ENCODE measurements at places on chromosomes 2 and 18.

GRCh38 chr2:120978359-120979050, 242.8 kb downstream of the GLI2 start:
- peak; percentile 64 for DNase-seq

DNA sequence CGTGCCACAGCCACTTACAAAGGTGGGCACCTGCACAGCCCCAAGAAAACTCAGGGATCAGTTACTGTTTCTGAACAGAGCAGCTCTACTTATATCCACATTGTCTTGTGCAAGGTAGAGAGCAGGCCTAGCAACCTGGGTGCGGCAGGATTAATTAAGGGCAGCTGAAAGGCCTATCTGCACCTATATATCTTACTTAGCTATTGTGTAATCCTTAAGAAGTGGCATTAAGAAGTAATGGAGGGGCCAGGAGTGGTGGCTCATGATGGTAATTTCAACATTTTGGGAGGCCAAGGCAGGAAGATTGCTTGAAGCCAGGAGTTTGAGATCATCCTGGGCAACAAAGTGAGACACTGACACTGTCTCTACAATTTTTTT, 12.8 kb upstream of the ARL5A start:
- DNase-seq, result no peak

DNA sequence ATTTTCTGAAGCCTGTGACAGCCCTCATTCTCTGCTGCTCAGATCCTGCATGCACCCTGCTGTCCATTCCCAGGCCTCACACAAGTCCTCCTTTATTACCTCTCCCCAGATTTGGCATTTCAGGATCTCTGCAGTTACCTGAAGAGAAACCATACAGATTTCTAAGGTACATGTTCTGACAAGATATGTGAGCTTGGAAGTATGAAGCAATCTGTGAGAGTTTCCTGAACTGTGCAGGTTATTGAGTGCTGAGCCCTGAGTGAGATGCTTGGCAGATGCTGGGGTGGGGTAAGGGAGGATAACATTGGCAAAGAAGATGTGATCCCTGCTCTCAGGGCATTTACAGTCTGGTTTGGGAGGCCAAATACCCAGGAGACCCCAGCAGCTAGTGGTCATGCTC, 122.1 kb upstream of the STPG4 start:
- no peak for DNase-seq

GRCh38 chr2:227855440-227855839, 16.0 kb upstream of the DAW1 start:
- no peak for DNase-seq

DNA sequence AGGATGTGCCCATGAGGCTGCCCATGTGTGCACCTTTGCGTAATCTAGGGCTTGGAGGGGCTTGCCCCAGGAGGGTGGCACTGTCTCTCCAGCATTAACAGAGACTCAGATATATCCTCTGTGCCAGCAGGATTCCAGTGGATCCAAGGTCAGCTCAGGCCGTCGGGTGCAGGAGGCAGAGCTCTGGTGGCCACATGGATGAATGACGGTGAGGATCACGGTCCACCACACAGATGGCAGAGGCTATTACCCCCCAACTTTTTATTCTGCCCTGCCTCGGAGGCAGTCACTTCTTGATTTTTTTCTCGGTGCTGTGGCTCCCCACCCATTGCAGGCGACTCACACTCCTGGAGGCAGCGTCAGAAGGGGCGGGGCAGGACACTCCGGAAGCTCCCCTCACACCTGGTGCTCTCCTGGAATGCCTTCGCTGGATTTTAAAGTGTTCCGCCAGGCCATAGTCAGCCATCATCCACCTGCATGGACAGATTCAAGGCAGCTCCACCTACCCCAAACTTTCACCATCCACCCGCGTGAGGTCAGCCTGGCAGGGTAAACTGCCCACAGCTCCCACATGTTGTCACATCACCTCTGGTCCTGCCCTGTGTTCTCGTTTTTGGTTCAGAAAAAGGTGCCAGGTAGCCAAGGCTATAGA, 602.9 kb upstream of the RAB6C start:
- DNase-seq, result no peak

- DNase-seq, result no peak
Observed at GRCh38 chr2:179746981-179747380, 114.4 kb downstream of the ZNF385B start.

- DNase-seq, result peak; percentile 21
Observed at GRCh38 chr2:109143214-109144187, 14.5 kb downstream of the SH3RF3 start.

DNA sequence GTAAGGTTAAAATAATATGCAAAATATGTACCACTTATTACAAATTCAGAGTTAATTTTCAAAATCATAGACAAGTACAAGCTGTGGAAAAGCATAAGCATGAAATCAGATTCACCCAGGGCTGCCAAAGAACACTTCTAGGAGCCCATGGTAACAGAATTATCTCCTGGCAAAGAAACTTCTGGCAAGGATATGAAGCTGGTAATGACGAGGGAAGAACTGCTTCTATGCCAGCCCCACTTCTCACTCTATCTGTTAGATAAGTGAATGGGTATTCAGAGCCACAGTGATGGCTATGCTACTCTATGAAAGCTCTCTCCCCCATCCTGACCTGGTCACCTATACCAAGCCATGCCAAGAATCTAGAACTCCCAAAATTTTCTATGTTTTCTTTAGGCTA, 36.9 kb upstream of the PDE1A start:
- no peak for DNase-seq

GRCh38 chr18:35343488-35343935, 708 bp downstream of the ZNF24 start:
- no peak for DNase-seq

DNA sequence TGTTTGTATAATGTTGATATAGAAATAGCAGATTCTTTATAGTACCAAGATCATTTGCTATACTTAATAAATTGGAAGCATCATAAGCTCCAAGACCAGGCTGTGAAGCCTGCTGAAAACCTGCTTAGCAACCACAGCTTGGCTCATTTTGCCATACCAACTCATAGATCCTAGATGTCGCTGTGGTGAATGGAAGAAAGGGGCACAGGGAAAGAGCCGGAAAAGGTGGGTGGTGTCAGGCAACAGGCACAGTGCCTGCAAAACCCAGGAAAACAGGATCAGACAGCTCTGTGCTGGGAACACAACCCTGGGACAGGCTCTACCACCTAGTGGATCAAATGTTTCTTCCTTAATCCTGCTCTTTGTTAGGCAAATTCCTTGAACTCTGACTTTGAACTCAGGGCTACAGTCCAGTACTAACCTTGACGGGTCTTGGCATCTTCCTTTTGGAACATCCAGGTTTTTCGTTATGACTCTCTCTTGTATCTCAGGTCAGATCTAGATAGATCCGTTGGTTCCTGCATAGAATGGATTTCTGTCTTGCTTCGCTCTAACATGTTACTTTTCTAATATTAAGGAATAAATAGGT, 31.6 kb downstream of the TWSG1 start:
- DNase-seq, result peak; percentile 39

GRCh38 chr2:34305587-34305986, 706.5 kb upstream of the FAM98A start:
- no peak for DNase-seq

DNA sequence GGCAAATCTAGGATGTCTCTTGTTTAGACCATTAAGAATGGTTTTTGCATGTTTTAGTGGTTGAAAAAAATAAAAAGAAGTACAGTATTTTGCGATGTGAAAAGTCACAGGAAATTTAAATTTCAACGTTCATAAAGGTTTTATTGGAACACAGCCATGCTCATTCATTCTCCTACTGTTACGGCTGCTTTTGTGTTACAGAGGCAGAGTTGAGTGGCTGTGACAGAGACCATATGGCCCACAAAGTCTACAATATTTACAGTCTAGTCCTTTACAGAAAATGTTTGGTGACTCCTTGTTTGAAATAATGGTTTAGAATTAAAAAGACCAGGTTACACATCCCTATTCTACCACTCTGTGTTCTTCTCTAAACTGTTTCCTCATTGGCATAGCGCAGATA, 48.1 kb downstream of the MYOM1 start:
- DNase-seq, result no peak

DNA sequence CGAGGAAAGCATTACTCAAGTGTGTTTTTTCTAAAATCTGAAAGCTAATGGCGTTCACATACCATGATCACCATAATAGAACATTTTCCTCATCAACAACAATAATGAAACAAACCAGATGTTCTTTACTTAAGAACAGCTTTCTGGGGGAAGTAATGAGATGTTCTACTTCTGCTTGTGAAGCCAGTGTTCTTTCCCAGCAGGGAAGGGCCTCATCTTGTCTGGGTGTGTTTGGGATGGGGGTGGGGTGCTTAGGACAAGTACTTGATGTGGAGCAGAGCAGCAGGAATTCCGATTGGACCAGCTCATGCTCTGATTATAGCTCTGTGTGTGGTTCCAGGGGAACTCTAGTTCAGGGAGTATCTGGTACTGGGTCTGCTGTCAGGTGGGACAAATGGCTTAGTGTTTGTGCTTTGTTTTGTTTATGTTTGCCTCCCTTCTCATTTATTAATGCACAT, 163.0 kb upstream of the NOSTRIN start:
- peak; percentile 75 for DNase-seq

- no peak for DNase-seq
Observed at GRCh38 chr18:48033790-48034650, 103.6 kb upstream of the SMAD2 start.

DNA sequence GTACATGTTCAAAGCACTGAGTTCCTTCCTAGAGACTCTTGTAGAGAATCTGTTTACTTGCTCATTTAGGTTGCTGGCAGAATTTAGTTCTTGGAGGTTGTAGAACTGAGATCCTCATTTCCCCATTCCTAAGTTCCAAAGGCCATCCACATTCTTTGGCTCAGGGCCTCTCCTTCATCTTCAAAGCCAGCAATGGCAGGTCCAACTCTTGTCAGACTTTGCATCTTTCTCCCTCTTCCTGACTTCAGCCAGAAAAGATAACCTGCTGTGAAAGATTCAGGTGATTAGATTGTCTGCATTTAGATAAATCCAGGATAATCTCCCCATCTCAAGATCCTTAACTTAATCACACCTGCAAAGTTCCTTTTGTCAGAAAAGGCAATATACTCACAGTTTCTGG, 51.1 kb downstream of the SOCS6 start:
- no peak for DNase-seq

DNA sequence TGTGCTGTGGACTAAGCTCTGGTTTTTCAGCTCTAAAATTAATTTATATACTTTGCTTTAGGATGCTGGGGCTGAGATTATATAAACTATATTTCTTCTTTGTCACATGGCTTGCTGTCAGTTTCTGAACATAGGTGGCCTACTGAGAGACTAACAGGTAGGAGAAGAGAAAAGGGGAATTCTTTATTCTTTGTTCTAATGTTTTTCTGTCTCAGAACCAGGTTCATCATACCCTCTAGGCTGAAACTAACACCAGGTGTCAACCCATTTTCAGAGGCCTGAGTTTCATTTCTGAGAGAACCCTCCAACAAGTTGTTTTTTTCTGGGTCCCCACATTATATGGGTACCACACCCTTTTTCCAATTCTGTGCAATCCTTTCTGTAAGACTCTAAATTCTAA, 843.6 kb downstream of the TRIB2 start:
- no peak for DNase-seq

- DNase-seq, result no peak
Observed at GRCh38 chr2:36878429-36878828, 87.9 kb downstream of the STRN start.

- no peak for DNase-seq
Observed at GRCh38 chr2:11656671-11657101, 13.3 kb downstream of the NTSR2 start.

DNA sequence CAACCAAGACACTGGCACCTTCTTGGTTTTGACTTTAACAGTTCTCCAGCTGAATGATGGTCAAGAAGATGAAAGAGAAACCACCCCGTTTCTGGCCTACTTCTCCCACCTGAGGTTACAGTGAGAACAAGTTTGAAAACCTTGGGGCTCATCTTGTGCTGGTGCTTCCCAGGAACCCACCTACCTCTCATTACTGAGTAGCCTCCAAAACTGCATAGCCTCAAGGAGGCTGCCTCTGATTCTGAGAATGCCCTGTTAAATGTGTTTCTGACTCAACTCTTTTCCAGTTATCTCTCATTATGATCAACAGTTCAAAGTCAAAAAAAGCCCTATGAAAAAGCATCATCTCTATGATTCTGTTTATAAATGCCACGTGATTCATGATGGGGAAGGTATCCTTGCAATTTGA, 121.9 kb downstream of the CACNB4 start:
- no peak for DNase-seq

- DNase-seq, result peak; percentile 89
Observed at GRCh38 chr2:235746257-235746934, 252.6 kb downstream of the AGAP1 start.

DNA sequence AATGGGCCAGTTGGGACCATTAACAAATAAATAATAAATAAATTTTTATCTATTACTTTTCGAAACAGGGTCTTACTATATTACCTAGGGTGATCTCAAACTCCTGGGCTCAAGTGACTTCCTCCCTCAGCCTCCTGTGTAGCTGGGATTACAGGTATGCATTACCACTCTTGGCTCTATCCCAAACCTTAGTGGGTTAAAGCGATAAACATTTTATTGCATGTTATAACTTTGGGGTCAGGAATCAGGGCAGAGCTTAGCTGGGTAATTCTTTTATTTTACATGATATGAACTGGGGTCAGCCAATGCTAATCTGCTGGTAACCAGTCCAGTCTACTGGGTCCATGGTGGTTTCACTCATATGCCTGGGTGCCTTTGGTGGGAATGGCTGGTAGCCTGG, 127.8 kb downstream of the MYO3B start:
- no peak for DNase-seq

GRCh38 chr2:238462782-238463396, 36.2 kb downstream of the ASB1 start:
- DNase-seq, result peak; percentile 70

GRCh38 chr2:223674998-223675609, 72.9 kb upstream of the SCG2 start:
- DNase-seq, result peak; percentile 44

DNA sequence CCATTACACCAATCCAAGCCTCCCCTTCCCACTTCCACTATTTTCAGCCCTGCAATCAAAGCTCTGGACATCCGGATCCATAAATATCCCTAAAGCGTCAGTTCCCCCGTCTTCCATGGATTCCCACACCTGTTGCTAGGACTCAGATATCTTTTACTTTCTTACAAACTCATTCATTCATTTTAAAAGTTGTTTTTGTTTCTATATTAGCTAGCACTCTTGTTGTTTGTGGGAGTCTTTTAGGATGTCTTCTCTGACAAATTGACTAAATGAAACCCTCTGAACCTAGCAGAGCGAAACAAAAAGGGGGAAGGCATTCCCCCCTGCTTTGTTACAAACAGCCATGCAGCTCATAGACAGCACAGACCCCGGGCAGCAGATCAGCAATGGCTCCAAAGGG, 9.0 kb upstream of the NBAS start:
- DNase-seq, result no peak

- DNase-seq, result peak; percentile 68
Observed at GRCh38 chr2:46780411-46780800, 135.2 kb downstream of the MCFD2 start.

GRCh38 chr2:138030459-138030858, 66.2 kb downstream of the HNMT start:
- DNase-seq, result peak; percentile 72

DNA sequence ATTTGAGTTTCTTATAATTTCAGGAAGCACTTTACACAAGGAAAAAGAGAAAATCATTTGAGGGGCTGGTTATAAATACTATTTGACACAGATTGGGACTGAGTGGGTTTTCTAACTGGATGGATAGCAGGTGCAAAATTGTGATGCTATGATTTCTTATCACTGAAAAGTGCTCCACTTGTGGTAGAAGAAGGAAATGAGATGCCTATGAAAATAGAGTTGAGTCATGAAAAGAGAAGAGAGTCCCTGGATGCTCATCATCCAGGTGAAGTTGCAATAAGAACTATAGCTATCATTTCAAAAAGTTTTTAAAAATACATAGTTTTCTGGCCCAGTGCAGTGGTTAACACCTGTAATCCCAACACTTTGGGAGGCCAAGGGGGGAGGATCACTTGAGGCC, 39.4 kb upstream of the NFE2L2 start:
- DNase-seq, result no peak

- peak; percentile 56 for DNase-seq
Observed at GRCh38 chr2:96138179-96139145, at the start of gene ASTL. ASTL (minus strand) TSS chr2:96138502; CDS start chr2:96138436, 66 bp downstream.
